ENCODE measurements at places on chromosomes 5 and 9. TPM values are rescaled to one million over a fixed set of nuclear protein-coding genes. Genes with fewer than 3 reads are reported as not detected.

Gene RANBP3L
- total RNA-seq = not detected

Gene PIP5K1B
- total RNA-seq = not detected

Gene NTRK2
- 2.3 TPM for total RNA-seq

Gene IFNB1
- total RNA-seq = not detected

Gene SVEP1
- total RNA-seq = 14.4 TPM

Gene SHC3
- total RNA-seq = 17.8 TPM

Measured in regular cardiac myocyte (primary cell).